ENCODE measurements at places on chromosomes 3 and 15. TPM values are rescaled to one million over a fixed set of nuclear protein-coding genes. Genes with fewer than 3 reads are reported as not detected.

Gene LRCH3
- total RNA-seq, result 67.2 TPM

Gene UBE2Q2
- 20.7 TPM for total RNA-seq

Gene CCDC80
- not detected for total RNA-seq

Gene SCN11A
- total RNA-seq, result 0.44 TPM

Gene GNAT1
- not detected for total RNA-seq

Data from activated T-cell treated with anti-CD3 and anti-CD28 coated beads, Interleukin-2, amount 50 U/mL, for 72 hours (primary cell).